ENCODE measurements at places on chromosomes 6 and 20.
A peak's percentile ranks its signal among the peaks of the same experiment; 100 is the strongest.

GRCh38 chr6:25006565-25007001 is 70.8 kb upstream of the RIPOR2 start:
- no peak for DNase-seq

DNA sequence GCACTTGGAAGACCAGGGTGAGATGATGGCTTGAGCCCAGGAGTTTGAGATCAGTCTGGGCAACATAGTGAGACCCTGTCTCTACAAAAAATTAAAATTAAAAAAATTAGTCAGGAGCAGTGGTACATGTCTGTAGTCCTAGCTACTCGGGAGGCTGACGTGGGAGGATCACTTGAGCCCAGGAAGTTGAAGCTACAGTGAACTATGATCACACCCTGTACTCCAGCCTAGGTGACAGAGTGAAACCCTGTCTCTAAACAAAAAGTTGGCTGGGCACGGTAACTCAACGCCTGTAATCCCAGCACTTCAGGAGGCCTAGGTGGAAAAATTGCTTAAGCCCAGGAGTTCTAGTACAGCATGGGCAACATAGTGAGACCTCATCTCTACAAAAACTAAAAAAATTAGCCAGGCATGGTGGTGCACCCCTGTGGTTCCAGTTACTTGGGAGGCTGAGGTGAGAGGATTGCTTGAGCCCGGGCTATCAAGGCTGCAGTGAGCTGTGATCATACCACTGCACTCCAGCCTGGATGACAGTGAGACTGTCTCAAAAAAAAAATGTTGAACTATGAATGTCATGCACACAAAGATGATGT is 60.8 kb upstream of the MYL9 start:
- DNase-seq, result no peak

DNA sequence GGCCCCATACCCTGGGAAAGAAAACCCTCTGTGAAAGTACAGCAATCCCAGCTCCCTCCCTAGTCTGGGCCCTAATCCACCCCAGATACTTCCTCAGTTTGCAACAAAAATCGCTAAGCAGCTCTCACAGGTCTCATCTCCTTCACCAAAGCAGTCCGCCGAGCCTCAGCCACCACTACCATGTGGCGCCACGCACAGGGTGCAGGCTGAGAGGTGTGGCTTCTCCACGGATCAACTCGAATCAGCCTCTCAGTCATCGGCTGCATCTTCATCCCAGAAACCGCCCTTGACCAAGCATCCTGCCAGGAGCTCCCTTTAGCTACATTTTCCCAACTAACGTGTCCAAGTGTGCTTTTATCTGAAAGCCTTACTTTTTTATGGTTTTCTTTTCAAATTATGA is 50.7 kb downstream of the ANKRD60 start:
- DNase-seq, result no peak

DNA sequence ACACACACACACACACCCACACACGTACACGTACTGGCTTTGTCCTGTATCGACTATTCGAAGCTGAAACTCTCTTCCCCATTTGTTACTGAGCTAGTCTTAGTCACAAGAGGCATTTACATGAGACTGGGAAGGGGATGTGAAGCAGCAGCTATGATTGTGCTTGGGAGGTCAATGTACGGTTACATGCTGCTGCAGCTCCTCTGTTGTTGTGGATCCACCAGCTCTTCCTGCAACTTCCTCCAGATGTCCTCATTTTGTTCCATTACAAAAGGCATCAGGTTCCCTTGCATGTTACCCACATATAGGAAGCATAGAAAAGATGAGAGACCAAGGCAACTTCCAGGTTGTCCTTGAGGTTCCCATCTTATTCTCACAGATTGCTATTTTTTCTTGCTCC is 612.4 kb upstream of the IMPG1 start:
- DNase-seq, result no peak

- no peak for DNase-seq
Observed at GRCh38 chr6:106728296-106728870, 99.0 kb downstream of the QRSL1 start.

- DNase-seq, result no peak
Observed at GRCh38 chr20:33532753-33533459, 43.0 kb downstream of the CBFA2T2 start.

GRCh38 chr6:48977573-48977972 is 485.5 kb downstream of the MMUT start:
- DNase-seq, result no peak

DNA sequence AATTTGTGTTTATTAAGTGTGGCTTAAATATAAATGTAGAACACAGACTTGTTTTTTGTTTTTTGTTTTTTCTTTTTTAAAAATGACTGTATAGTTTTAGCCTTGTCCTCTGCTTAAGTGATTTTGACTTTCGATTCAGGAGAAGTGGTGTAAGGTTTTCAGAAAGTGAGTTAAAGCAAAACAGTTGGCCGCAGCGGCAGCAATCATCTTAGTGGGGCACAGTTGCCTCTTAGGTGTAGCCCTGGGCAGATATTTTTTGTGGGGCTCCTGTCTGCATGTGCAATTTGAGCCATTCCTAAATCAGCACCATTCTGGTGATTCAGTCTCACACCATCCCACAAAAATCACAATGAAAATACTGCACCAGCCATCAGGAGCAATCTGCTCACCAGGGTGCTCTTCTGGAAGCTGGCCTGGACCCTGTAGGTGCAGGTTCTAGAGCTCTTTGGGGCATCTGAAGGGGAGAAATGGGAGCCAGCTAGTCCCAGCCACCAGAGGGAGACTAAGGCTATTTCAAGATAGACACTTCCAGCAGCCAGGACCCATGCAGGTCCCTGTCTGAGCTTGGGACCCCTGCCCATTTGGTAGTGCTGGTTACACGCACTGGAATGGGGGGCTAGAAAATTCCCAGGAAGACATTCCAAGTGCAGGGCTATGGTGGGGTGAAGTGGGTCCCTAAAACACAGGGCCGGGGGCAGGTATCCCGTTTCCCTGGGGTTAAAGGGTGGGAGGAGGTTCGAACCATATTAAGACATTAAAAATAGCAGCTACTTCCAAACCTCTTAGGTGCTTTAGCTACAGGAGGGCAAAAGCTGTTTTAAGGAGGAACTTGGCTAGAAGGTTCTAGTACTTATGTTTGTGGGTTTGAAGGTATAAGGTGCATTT is 156.6 kb downstream of the NFATC2 start:
- no peak for DNase-seq

- DNase-seq, result peak; percentile 59
Observed at GRCh38 chr6:157667211-157668008, 155.6 kb upstream of the SNX9 start.

GRCh38 chr6:148620579-148621298 is 126.1 kb upstream of the UST start:
- no peak for DNase-seq

GRCh38 chr20:16368645-16369292 is 204.5 kb downstream of the KIF16B start:
- no peak for DNase-seq

- DNase-seq, result no peak
Observed at GRCh38 chr20:54048481-54048880, 21.9 kb downstream of the BCAS1 start.

DNA sequence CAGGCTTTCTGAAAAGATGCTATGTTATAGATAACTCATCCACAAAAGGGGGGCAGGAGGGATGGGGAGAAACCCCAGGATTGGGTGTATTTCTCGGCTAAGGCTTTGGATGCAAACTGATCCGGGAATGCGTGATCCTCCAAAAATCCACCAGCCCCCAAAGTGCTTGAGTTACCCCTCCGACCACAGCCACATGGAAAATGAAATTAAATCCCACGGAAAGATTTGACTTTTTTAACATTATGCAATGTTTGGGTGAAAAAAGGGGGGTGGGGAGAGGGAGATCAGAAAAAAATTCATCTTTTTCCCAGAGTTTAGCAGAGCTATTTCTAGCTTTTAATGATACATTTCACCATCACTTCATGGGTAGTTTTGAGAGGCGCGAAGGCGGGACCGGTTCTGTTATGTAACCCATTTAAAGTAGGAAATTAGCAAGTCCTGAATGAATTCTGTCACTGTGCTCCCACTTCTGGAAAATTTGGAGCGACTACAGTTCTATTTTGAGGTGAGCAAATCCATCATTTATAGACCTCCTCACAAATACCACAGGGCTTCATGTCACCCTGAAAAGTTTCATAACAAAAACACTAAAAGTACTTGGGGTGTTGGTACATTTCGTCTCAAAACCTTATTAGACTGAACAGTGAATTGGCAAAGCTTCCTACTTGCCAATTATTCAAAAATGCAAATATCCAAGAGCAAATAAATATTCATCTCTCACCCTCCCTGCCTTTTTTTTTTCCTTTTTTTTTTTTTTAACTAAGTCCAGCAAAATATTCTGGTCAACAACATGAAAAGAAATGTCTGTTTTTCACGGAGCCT is 51.9 kb upstream of the NFATC2 start:
- DNase-seq, result no peak

DNA sequence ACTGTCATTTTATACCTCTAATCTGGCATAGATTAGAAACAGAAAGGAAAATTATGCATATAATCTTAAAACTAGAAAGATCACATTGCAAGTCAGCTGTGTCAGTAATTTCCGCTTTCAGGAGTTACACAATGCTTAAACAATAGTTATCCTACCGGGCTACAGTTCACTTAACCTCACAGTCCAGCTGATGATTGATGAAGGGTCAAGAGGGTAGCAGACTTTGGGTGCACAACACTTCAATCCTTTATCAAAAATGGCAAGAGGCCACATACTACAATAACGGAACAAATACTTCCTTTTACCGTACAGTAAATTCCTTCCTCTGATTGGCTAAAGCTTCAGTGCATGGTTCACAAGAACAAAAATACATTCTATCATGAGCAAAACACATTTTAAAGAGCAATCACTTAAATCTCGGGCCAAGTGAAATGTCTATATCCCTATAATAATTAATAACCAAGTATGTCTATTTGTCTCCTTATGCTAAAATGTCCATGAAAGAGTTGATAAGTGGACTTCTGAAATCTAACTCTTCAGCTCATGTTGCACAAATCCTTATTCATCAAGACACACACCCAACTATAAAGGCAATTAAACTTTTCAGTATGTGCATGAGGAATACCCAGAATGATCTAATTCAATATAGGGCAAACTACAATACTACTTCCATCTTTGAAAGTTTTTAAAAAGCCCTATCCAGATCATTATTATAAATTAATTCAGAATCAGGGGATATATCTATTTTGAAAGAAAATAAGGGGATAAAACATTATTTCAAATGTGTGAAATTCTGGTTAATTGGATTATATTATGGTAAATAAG is 76.8 kb downstream of the HIVEP2 start:
- no peak for DNase-seq

All from GM12891 (cell line).